ENCODE measurements at places on chromosomes 7 and 10.

DNA sequence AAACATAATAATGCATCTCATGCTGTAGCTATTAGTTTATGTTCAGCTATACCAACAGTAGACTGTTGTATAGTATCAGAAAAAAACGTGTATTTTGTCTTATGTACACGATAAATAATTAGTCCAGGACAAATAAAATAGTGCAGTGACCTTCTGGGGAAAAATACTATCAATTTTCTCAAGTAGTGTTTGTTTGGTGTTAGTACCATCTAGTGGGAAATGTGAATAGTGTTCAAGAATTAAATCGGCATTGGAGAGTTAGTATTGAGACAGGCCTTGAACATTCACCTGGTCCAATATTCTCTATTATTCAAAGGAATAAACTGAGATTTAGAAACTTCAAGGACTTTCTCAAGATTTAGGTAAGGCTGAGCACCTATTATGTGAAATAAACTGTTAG is 21.7 kb upstream of the OR2A5 start:
- no peak for DNase-seq

GRCh38 chr10:29719281-29719675 is 84.5 kb upstream of the SVIL start:
- no peak for DNase-seq

GRCh38 chr7:138338361-138338760 is 121.7 kb upstream of the TRIM24 start:
- no peak for DNase-seq

- no peak for DNase-seq
Measured at GRCh38 chr10:94493463-94493862, 52.1 kb upstream of the HELLS start.

DNA sequence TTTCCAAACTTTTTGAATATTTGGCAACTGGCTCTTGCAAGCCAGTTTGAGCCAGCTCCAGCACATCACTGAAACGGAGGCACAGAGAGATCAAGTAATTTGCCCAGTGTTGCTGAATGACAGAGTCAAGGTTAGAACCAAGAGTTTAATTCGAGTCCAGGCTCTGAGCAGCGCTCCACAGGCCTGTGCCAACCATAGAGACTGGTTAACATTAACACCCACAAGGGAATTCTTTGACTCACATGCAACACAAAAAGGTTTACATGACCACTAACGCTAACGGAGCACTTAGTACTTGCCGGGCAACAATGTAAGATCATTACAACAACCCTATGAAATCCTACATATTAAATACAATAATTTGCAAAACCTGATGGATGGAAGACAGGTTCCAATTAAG is 1.5 kb downstream of the RGS10 start:
- DNase-seq: no peak

All from islet precursor cell (in vitro differentiated cells).